Activated T-cell treated with anti-CD3 and anti-CD28 coated beads, Interleukin-2, amount 50 U/mL, for 1 hour (primary cell): ENCODE measurements at places on chromosomes 1 and 21.

DNA sequence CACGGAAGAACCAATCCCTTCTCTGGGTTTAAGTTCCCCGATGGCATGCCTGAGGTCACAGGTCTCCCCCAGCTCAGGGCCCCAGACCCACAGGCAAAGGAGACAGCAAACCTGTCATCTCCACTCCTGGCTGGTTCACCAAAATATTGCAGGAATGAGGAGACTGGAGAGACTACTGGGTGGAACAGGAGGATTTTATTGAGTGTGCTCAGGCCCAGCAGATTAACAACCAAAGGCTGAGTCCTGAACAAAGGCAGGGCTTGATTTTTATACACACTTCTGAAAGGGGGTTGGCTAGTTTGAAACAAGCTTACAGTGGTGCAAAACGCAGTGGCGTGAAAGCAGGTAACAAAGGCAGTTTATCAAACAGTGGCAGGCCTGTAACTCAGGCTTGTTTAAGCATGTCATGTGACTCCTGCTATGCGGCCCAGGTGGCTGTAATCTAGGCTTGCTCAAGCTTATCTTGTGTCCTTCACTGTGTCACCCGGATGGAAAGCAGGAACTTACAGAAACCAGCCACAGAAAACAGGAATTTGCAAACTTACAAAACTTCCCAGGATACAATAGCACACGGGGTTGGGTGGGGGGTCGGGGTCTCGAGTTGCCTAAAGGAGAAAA lies 27.4 kb upstream of the KCNJ15 start:
- no peak for DNase-seq

- DNase-seq = no peak
Observed at GRCh38 chr21:27536319-27536718, 569.4 kb upstream of the ADAMTS5 start.

GRCh38 chr1:66929146-66929688 lies 4.4 kb downstream of the MIER1 start:
- no peak for DNase-seq

- DNase-seq = no peak
Observed at GRCh38 chr1:172184506-172185191, 235.8 kb upstream of the C1orf105 start.

- no peak for DNase-seq
Observed at GRCh38 chr1:229627003-229627402, 956 bp downstream of the URB2 start.

- no peak for DNase-seq
Observed at GRCh38 chr1:40564913-40565312, 33.5 kb downstream of the ZNF684 start.

DNA sequence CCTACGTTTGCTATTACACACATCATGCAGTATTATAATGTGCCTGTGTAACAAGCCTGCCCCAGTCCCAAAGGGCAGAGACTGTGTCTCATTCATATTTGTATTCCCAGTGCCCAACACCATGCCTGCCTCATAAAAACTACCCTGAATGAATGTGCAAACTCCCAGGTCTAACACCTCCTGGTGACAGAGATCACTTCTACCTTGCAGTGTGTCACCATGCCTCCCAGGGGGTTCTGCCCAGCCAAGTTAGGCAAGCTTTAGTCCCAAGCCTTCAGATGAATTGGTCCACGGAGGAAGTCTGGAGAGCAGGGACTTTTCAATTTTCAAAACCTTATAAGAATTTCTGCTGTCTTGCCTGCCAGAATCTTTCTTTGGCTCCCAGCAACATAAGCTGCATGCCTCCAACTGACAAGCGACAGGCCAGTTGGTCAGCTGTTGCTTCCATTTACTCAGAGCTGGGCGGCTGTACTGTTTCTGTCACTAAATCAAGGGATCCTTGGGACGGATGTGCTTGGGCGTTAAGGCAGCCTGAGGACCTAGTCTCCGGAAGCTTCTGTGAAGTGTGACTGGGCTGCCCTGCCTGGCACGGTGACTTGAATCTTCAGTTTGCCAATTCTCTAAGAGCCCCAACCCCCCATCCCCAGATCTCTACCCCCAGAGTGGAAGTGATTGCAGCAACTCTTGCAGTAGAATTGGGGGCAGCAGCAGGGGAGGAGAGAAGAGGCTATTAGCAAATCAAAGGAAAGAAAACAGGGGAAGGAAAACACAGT lies 1.2 kb downstream of the RXRG start:
- no peak for DNase-seq

- no peak for DNase-seq
Observed at GRCh38 chr1:214438075-214438474, 113.3 kb downstream of the PTPN14 start.

GRCh38 chr1:25649505-25650288 lies 33.1 kb downstream of the MAN1C1 start:
- DNase-seq = no peak

GRCh38 chr1:180571832-180572636 lies 13.3 kb downstream of the OVAAL start:
- no peak for DNase-seq

DNA sequence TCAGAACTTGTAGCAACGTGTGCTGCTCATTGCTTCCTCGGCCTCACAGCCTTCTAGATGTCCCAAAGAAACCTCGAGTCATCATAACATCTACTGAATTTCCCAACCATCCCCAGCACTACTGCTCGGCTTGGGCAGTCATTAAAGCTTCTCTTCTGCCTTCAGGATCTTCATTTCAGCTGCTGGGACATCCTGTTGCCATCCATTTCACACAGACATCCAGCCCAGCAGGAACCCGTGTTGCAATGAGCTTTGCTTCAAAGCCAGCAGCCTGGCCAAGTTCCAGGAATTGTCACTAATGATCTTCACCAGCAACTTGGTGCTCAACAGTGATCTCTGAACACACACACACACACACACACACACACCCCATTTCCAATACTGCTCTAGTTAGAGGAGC lies 18.5 kb downstream of the WLS start:
- no peak for DNase-seq
